ENCODE measurements at places on chromosomes 7 and 10.

GRCh38 chr10:75803816-75804552 lies 372.6 kb downstream of the LRMDA start:
- no peak for DNase-seq

GRCh38 chr10:52284416-52285013 lies 29.6 kb upstream of the DKK1 start:
- no peak for DNase-seq

DNA sequence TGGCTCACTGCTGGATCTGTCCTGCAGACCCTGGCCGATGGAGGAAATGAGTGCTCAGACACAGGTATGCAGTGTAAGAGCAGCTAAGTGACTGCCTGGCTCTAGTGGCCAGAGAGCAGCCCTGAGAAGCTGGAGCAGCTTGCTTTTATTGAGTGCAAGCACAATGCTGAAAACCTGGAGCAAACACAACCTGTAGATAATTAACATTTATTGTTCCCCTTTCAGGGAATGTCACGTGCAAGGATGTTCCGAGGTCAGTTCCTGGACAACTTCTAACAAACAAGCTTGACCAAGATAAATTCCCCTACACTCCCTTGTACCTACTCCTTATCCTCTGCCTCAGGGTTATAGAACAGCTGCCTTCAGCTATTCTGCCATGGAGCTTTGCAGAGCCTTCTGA lies 31.3 kb downstream of the DDC start:
- DNase-seq = no peak

GRCh38 chr7:136874393-136875032 lies 6.1 kb downstream of the CHRM2 start:
- peak; percentile 49 for DNase-seq

DNA sequence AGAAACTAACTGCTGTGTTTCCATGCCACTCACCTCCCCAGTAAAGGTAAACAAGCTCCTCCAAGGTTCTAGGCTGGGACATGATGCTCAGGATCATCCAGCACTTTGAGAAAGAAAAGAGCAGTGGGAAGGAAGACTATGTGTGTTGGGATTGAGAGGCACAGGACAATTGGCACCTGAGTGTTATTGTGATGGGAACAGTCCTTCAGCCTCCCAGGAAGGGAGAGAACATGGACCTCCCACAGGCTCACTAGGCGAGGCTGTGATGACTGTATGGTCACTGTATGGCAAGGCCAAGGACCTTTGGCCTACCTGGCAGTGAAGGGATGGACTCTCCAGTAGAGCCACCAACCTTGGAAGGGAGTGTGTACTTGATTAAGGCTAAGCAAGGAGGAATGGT lies 123.2 kb upstream of the UNC5B start:
- DNase-seq = no peak

GRCh38 chr7:90238583-90238982 lies 6.4 kb upstream of the CFAP69 start:
- no peak for DNase-seq

DNA sequence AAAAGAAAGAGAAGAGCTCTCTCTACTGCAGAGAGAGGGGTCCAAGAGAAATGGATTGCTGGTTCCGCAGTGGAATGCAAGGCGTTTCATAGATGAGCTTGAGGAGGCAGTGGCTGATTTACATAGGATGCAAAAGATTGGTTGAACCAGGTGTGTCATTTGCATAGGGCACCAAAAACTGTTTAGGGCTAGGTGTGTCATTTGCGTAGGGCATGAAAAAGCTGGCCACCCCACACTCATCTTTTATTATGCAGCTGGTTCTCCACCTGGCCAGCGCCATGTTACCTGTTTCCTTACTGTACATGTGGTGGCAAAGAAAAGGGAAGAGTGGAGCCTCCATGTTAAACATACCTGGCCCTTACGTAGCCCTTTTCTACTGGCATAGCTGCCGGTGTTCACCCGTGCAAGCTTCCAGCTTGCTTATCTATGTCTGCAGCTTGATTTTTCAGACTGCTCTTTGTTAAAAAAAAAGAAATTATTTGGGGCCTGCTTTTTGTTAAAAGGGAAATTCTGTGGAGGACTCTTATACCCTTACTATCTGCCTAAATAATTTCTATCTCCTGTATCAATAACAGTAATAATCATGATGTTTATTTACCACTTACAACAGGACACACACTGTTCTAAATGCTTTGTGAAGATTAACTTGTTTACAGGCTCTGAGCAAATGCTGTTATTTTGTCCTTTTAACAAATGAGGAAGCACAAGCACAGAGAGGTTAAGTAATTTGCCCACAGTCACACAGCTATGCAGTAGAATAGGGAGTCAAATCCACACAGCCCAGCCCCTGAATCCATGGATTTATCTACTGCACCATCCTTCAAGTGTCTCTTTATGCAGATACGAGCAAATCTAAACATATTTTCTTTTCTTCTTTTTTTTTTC lies 33.3 kb downstream of the CASP7 start:
- DNase-seq = no peak
